ENCODE measurements at places on chromosomes 5 and 9.

GRCh38 chr9:93189369-93190132, 5.6 kb downstream of the WNK2 start:
- no peak for DNase-seq

- DNase-seq: no peak
These were observed 14.4 kb downstream of the POLK start for GRCh38 chr5:75526070-75526469.

DNA sequence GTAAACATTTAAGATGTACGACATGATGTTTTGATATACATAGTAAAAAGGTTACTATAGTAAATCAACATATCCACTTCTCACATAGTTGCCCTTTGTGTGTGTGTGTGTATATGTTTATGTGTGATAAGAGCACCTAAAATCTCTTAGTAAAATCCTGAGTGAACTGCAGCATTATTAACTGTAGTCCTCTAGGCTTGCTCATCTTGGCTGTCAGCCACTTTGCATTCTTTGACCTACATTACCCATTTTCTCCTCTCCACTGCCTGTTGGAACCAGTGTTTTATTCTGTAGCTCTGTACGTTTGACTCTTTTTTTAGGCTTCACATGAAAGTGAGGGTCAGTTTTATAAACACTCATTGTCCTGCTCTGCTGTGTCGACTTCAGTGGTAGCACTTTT, 24.4 kb downstream of the C5orf22 start:
- no peak for DNase-seq

- no peak for DNase-seq
These were observed 9.1 kb downstream of the AFAP1L1 start for GRCh38 chr5:149280802-149281201.

DNA sequence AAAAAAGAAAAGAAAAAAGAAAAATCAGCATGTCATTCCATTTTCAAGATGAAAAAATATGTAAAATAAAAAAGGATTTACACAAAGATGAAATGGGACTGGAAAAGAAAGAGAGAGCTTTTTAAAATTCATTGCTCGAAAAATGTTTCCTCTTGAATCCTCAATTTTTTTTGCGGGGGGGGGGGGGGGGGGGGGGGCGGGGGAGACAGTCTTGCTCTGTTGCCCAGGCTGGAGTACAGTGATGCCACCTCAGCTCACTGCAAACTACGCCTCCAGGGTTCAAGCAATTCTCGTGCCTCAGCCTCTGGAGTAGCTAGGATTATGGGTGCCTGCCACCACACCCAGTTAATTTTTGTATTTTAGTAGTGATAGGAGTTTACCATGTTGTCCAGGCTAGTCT, 16.5 kb downstream of the PFDN1 start:
- no peak for DNase-seq

DNA sequence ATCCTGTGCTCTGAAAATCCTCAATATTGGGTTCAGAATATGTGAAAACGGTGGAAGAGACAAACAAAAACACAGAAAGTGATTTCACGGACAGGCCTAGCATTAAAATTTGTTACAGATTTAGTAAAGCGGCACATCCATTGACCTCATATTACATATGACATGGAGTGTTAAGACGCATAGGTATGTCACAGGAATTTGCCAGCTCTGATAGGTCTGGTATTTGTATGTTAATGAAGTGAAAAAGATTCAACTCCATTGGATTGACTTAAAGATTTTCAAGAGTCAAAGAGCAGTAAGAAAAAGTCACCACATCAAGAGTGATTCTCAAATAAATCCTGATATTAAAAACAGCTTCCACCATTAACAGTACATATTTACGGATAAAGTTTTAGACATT, 396.5 kb upstream of the SEMA6A start:
- no peak for DNase-seq

GRCh38 chr5:143138839-143139238, 264.6 kb downstream of the NR3C1 start:
- no peak for DNase-seq

DNA sequence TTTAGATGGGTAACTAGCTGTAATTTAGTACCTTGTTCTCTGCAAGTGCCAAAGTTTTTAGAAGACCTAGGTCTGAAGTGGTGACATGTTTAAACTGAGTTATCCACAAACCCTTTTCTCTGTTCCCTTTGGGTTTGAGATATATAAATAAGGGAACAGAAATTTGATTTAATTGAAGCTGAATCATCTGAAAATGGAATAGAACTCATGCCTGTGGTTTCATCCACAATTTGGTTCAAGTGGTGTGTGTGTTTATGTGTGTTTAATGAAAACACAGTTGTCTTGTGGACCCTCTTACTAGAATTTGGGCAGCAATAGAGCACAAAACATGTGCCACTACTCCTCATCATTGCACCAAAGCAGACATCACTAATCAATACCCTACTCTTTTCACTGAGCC, 216.9 kb downstream of the GLIS3 start:
- DNase-seq: no peak

- no peak for DNase-seq
These were observed 263.3 kb downstream of the MAST4 start for GRCh38 chr5:66859526-66859925.
